ENCODE measurements at places on chromosomes 3 and 15.

DNA sequence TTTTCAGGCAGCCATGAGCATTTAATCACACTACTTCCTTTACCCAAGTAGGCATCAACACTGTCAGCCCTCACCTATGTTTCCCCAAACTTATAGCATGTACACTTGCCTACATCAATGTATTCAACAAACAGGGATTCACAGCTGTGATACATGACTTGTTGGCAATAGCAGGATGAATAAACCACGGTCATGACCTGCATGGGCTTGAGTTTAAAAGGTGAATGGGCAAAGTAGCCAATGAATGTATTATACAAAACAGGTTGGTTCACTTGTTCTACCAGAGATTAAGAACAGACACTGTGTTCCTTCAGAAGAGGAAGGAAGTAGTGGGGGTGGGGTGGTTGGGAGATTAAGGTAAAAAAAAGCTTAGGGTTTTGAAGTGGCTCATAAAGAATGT lies 861.9 kb upstream of the SEMA6D start:
- no peak for DNase-seq

DNA sequence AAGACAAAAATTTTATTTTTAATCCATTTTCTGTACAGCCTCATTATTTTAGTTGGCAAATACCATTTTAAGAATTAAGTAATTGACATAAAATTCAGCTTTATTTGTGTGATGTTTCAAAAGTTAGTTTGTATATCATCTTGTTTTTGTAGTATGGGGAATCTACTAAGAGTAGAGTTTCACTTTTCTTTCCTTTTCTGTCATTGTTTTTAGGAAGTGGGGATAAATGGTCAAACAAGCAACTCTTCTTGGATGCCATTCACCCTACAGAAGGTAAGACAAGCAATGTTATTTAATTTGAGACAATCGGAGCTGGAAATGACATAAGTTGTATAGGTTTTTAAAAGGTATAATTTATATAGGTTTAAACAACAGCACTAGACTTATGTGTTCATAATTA lies 268.3 kb downstream of the BBX start:
- DNase-seq: no peak

DNA sequence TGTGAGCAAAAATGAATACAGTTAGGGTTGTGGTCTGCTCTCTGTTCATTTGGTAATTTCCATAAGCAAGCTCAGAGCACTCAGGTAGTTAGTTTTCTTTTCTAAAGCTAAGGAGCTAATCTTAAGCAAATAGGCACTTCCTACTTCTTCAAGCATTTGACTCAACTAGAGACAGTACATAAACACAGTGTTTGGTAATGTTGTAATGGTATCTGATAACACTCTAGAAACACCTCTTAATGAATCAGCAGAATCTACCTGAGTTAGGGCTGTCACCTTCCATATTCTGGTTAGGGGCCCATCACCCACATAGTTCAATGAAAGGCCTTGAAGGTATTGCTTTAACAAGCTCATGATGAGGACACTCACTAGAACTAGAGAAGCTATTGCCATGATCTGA lies 83.1 kb downstream of the PLCH1 start:
- no peak for DNase-seq

GRCh38 chr15:27623560-27624305 lies 475.4 kb downstream of the OCA2 start:
- DNase-seq: no peak

- no peak for DNase-seq
Measured at GRCh38 chr15:90189781-90190467, 11.2 kb upstream of the SEMA4B start.

DNA sequence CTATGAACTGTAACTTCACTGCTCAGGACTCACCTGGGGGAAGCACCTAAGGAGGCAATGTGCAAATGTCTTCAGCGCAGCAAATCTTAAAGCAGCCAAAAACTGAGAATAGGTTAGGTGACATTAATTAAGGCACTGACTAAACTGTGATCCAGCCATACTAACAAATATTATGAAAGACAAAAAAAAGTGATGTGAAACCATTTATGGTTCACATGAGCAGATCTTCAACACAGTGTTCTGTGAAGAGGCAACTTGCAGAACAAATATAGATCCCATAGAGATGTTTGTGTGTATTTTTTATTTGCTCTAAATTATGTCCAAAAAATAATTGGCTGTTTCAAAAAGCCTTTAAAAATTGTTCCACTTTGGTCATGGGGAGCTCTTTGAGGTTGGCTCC lies 24.1 kb upstream of the MITF start:
- no peak for DNase-seq

- DNase-seq: peak; percentile 58
Measured at GRCh38 chr3:66276705-66277274, 56.0 kb downstream of the SLC25A26 start.

DNA sequence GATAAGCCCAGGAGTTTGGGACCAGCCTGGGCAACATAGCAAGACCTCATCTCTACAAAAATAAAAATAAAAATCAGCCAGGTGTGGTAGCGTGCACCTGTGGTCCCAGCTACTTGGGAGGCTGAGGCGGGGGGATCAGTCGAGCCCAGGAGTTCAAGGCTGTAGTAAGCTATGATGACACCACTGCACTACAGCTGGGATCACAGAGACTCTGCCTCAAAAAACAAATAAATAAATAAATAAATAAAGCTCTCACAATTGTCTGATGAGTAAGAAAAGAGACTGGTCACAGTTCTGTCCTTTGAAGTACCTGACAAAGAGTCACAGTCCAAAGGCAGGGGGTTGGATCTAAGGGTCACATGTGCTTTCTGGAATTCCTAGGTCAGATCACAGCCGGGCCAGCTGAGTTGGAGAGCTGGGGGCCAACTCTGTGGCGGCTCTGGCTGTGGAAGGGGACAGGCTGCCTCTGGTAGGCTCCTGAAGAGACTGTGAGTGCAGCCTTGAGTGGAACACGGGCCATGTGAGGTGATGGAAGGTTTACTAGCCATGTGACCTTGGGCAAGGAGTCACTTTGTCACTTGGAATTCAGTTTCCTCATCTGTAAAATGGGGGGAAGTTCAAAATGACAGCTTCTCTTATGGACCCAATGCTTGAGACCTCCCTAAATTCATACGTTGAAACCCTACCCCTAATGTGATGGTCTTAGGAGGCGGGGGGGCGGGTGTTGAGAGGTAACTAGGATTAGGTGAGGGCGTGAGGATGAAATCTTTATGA lies 47.2 kb downstream of the WHAMM start:
- DNase-seq: no peak

DNA sequence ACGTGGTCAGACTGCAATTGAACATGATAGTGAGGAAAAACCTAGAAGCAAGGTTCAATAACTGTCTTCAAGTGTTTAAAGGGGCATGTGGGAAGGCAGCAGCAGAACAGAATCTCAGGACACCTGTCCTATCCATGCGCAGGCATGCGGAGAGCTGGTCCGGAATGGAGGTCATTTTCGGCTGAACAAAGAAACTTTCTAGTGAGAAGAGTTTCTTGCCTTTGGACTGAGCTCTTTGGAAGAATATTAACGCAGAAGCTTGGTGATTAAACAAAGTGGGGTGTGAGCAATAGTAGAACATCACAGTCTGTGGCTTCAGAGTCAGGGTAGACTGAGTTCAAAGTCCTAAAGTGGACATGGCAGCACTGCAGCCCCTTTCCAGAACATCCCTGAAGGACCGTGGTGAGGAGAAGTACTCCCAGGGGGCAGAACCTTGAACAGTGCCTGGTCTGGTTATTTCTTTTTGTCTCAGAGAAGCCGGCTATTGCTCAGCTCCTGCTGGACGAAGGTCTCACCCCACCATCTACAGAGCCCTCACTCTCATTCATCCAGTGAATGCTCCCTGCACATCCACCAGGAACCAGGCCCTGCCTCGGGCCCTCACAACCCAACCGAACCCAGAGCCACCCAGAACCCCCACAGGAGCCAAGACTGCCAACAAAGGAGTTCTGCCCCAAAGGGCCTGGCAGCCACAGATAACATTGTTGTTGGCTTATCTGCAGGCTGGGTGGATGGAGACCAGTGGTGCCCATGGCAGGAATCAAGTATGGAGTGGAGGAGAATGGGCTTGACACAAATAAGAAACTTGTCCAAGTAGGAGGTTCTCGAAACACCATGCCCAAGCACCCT lies 2.8 kb upstream of the SSUH2 start:
- DNase-seq: no peak

DNA sequence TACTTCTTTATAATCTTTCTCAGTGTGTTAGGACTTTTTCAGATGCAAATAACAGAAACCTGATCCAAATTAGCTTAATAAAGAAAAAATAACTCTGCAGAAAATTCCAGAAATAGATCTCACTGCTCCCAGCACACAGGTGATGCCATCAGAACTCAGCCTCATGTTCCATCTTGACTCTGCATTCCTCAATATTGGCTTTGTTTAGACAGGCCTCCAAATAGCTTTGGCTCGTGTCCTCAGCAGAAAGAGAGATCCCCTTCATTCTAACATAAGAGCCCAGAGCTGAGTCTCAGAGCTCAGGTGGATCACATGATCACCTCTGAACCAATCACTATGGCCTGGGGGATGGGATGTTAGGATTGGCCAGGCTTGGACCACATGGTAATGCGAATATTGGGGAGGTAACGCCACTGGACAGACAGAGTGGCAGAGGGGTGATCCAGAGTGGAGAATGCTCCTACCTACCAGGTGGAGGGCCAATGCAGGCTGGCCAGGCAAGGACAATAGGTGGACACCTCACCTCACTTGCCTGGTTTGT lies 46.6 kb upstream of the TBC1D21 start:
- DNase-seq: no peak

- DNase-seq: no peak
Measured at GRCh38 chr15:87575896-87576473, 680.6 kb downstream of the NTRK3 start.

- DNase-seq: no peak
Measured at GRCh38 chr15:43930556-43930955, 103.8 kb downstream of the WDR76 start.

- DNase-seq: peak; percentile 25
Measured at GRCh38 chr3:114624571-114625181, 330.8 kb downstream of the TIGIT start.

DNA sequence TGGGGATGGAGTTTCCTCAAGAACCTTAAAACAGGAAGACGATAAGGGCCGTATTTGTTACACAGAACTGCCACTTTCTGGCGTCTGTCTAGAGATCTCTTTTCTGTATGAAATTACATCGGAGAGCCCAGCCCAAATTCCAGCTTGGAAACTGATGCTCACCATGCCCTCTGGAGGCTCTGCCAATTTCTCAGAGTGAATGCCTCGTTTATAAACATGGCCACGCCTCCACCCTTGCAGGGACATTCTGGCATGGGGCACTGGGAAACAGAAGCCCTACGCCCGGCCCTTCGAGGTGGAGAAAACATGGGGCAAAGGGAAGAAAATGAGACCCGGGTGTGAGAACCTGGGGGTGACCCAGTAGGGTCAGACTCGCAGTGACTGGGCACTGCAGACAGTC lies 53.4 kb upstream of the SEC13 start:
- no peak for DNase-seq

- no peak for DNase-seq
Measured at GRCh38 chr15:85693277-85693676, 101.4 kb downstream of the KLHL25 start.

DNA sequence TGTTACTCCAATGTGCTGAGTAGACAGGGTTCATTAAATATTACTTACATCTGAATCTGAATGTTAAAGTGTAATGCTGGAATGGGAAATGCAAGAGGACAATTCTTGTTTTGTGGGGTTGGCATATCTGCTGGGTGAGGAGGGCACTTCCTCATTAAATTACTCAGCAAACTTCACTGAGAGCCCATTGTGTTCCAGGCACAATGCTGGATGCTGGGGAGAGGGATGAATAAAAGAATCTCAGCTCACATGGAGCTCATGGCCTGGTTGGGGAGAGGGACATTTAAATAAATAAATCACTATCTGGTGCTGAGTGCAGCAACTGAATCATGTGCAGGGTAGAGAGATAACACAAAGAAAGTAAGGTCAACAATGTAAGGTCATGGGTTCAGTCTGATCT lies 199.2 kb upstream of the CFAP20DC start:
- no peak for DNase-seq

GRCh38 chr3:49641921-49642707 lies 32.0 kb upstream of the APEH start:
- no peak for DNase-seq

GRCh38 chr15:93482731-93483130 lies 393.7 kb upstream of the RGMA start:
- no peak for DNase-seq

GRCh38 chr3:195773956-195774537 lies 37.7 kb downstream of the MUC4 start:
- no peak for DNase-seq

GRCh38 chr3:22704166-22704565 lies 499.0 kb upstream of the UBE2E2 start:
- DNase-seq: no peak

DNA sequence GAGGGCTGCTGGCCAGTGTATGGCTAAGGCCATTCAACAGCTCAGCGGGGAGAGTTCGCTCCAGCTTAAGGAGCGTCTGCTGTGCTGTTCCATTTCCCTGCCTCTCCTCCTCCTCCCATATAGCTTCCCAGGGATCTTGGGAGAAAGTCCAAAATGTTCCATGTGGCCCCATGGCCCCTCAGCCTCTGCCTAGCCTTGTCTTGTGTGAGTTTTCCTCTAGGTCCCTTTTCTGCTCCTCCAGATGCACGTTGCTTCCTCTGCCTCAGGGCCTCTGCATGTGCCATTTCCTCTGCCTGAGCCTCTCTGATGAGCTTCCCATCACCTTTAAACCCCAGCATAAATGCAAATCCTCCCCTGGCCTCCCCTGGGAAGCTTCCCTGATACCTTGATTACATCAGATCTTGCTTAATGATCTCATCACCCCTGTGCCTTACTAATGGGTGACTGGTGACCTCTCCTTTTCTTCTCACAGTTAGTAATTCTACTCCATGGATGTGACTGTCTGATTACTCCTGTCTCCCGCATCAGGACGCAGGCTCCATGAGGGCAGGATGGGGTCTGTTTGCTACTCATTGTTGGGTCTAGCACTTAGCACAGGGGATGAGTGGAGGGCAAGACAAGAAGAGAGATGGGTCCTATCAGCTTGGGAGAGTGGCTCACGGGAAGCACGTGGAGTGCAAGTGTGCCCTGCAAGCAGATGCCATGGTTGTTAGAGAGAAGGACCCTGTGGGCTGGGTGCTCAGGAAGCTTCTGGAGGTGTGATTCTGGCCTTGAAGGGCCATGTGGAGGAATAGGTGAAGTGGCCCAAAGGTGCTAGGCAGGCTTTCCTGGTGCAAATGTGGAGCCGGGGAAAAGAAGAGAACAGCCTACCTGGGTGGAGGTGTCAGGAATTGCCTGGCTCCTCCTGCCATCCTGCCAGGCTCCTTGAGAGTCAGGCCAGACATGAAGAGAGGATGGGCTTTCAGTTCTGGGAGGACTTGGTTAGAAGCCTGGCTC lies 23.8 kb downstream of the ITGA11 start:
- DNase-seq: no peak

- no peak for DNase-seq
Measured at GRCh38 chr15:72491768-72492167, 17.6 kb downstream of the ARIH1 start.

All from glutamatergic neuron (in vitro differentiated cells).